Activated T-helper 2 cell treated with anti-CD3 and anti-CD28 coated beads, Interferon-gamma antibody, Interleukin-2, Interleukin-4, amounts not matched to agents 10 μg/mL and 5 μg/mL and 100 μg/mL, durations not matched to agents 14 hours and 24 hours and 36 hours (primary cell): ENCODE measurements at places on chromosomes 4 and X. TPM values are rescaled to one million over a fixed set of nuclear protein-coding genes. Genes with fewer than 3 reads are reported as not detected.

GRCh38 chrX:152925835-152926234 is 28.0 kb downstream of the ZNF185 start:
- no peak for DNase-seq
- H3K27ac ChIP-seq, result no peak overlapping the region
- H3K4me3 ChIP-seq, result no peak overlapping the region
- H3K4me1 ChIP-seq, result peaks cover 3% of the 10 kb centered on the region
- H3K27me3 ChIP-seq, result no peaks in the 10 kb centered on the region
- H3K36me3 ChIP-seq, result no peaks in the 10 kb centered on the region

- no peak for DNase-seq
- no peak overlapping the region for H3K27ac ChIP-seq
- peaks cover 21% of the 10 kb centered on the region for H3K4me1 ChIP-seq
- H3K4me3 ChIP-seq, result no peak overlapping the region
Observed at GRCh38 chr4:98556451-98556850, 102.0 kb downstream of the TSPAN5 start.

GRCh38 chr4:183926950-183927349 is 21.8 kb downstream of the STOX2 start:
- H3K4me1 ChIP-seq, result no peaks in the 10 kb centered on the region
- H3K4me3 ChIP-seq, result no peak overlapping the region
- no peak for DNase-seq
- peaks cover 4% of the 10 kb centered on the region for H3K27me3 ChIP-seq
- H3K27ac ChIP-seq, result no peak overlapping the region

Gene ANTXR2
- total RNA-seq, result 3.2 and 3.6 TPM in 2 replicates

- H3K27me3 ChIP-seq, result no peaks in the 10 kb centered on the region
- H3K27ac ChIP-seq, result no peak overlapping the region
- H3K4me1 ChIP-seq, result peaks cover 13% of the 10 kb centered on the region
- DNase-seq, result no peak
- no peak overlapping the region for H3K4me3 ChIP-seq
Observed at GRCh38 chr4:155371432-155372043, 5.2 kb downstream of the MAP9 start.

Gene NUDT11
- 5.8 and 6.1 TPM in 2 replicates for total RNA-seq

Gene RHOH
- 108 and 120 TPM in 2 replicates for total RNA-seq

- H3K27me3 ChIP-seq, result no peaks in the 10 kb centered on the region
- no peaks in the 10 kb centered on the region for H3K4me1 ChIP-seq
- DNase-seq, result no peak
- H3K27ac ChIP-seq, result no peak overlapping the region
- no peaks in the 10 kb centered on the region for H3K36me3 ChIP-seq
Observed at GRCh38 chr4:46249516-46249915, 125.7 kb upstream of the GABRG1 start.

Gene TMEM150C
- not detected in 2 replicates for total RNA-seq
